Iris pigment epithelial cell (primary cell): ENCODE measurements at places on chromosomes 3 and 15.
A peak's percentile ranks its signal among the peaks of the same experiment; 100 is the strongest.

- DNase-seq: no peak
Measured at GRCh38 chr3:114716126-114716525, 422.3 kb downstream of the TIGIT start.

GRCh38 chr3:112739252-112739965 is 98.5 kb upstream of the CCDC80 start:
- peak; percentile 11 for DNase-seq

GRCh38 chr3:126962756-126963155 is 20.2 kb upstream of the PLXNA1 start:
- DNase-seq: no peak

- DNase-seq: peak; percentile 71
Measured at GRCh38 chr15:40763801-40764628, at the start of gene GCHFR. Gene GCHFR (plus strand): TSS chr15:40764068. CDS start chr15:40764181, 113 bp downstream.

DNA sequence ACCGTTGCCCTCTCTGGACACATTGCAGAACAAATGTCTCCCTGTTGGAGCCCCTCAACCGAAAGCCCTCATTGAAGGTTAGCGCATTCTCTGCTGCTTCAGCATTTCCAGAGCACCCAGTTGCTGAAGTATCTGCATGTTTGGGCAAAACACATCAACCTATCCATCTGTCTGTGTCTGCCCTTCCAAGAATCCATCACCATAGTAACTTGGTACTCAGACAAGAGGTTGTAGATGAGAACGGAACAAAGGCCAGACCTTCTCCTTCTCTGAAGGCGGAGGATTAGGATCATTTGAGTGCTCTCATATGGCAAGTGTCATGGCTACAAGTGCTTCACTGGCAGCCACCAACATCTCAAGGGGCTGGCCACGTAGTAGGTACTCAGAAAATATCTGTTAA is 23.1 kb upstream of the RHO start:
- DNase-seq: no peak

DNA sequence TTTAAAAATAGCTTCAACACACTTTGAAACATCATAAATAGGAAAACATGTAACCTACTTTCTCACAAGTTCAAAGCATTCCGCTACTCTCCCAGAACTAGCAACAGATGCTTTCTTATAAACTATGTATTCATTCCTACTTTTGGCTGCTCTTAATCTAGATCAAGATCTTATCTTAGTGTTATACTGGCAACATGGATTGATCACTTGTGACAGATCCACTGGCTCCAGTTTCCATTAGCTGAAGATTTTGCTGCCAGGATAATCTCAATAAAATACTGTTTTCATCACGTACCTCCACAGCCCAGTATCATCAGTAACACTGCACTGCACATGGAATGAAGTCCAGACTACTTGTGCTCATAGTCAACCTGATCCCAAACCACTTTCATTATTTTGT is 491.7 kb upstream of the AGTR1 start:
- no peak for DNase-seq

DNA sequence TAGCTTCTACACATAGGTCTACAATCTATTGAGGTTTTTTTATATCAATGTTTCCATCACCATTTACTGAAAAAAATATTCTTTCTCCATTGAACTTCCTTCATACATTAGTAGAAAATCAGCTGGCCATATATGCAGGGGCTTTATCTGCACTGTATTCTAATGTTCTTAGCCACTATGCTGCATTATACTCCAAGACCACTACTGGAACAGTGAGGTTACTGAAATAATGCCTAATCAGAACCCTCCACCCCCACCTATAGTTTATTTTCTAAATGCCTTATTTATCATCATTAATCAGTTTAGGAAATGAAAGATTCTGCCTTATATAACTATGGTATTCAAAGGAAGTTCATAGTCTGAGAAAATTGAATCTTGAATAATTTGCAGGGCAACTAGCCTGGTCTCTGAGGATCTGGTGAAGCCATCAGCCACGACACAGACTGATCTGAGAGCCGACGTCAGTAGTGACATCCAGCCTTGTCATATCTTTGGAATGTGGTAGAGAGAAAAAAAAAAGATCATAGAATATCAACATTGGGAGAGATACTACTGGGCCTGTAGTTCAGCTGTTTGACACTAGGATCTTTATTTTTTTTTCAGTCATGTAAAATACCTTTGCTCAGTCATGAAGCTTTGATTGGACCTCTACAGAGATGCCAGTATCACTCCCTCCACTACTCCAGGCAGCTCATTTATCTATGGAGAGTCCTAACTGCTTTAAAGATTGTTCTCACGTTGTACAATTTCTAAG is 66.6 kb downstream of the P3H2 start:
- DNase-seq: peak; percentile 85

DNA sequence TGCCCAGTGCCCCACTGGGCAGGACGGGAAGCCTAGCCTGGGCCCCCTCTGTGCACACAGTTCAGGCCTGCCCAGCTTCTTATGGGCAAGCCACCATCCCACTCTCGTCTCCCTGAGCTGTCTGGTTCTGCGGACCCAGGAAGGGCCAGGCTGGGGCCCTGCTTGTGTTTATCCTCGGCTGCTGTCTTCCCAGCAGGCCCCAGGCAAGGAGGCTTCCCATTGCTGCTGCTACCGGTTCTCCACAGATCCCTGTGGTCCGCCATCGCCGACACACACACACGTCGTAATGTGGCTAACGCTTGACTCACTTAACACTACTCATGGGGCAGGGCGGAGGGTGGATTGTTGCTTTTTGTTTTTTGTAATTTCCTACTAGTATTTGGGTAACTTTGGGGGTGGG is 52.4 kb upstream of the SLC6A1 start:
- no peak for DNase-seq

GRCh38 chr3:7546253-7546652 is 685.3 kb downstream of the GRM7 start:
- no peak for DNase-seq

- peak; percentile 1 for DNase-seq
Measured at GRCh38 chr3:21779909-21780308, 28.9 kb upstream of the ZNF385D start.

GRCh38 chr15:66746231-66746605 is 44.2 kb downstream of the SMAD6 start:
- no peak for DNase-seq

- DNase-seq: no peak
Measured at GRCh38 chr15:28272587-28272986, 49.4 kb downstream of the HERC2 start.

DNA sequence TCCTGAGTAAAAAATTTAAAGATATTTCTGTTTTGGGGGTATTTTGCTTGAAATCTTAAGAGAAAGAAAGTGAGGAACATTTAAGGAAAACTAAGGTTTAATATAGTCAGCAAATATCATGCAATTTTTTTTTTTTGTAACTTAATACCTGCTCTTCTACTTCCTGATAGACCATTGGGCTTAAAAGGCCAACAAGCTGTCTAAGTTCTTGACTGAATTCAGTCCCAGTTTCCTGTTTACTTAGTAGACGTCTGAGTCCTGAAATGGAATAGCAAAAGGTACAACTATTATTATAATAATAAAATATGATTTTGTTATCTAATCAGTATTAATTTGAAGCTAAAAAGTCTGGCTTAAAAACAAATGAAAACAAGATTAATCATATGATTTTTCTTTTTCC is 37.9 kb downstream of the IQCB1 start:
- peak; percentile 28 for DNase-seq

DNA sequence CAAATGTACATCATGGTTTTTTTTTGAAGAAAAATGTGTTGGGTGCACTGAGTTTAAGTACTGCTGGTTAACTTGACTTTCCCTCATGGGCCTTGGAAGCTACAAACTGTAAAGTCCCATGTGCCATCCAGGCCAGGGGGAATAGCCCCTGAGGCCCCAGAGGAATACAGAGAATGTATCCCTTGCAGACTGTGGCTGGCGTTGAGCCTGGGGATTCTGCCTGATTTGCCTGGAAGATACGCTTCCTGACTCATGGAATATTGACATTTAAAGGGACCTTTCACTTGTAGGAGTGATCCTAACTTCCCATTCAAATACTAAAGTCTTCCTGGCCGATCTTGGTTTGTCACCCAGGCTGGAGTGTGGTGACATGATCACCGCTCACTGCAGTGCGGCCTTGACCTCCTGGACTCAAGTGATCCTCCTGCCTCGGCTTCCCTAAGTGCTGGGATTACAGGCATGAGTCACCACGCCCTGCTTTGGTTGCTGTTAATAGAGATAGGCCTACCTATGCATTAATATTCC is 42.0 kb downstream of the ADAMTSL3 start:
- no peak for DNase-seq

DNA sequence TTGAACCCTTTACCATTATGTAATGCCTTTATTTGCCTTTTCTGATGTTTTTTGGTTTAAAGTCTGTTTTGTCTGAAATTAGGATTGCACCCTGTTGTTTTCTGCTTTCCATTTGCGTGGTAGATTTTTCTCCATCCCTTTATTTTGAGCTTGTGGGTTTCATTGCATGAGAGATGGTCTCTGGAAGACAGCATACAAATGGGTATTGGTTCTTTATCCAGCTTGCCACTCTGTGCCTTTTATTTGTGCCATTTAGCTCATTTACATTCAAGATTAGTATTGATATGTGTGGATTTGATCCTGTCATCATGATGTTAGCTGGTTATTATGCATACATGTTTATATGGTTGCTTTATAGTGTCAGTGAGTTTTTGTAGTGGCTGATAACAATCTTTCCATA is 318.7 kb upstream of the PPP2R3A start:
- no peak for DNase-seq

DNA sequence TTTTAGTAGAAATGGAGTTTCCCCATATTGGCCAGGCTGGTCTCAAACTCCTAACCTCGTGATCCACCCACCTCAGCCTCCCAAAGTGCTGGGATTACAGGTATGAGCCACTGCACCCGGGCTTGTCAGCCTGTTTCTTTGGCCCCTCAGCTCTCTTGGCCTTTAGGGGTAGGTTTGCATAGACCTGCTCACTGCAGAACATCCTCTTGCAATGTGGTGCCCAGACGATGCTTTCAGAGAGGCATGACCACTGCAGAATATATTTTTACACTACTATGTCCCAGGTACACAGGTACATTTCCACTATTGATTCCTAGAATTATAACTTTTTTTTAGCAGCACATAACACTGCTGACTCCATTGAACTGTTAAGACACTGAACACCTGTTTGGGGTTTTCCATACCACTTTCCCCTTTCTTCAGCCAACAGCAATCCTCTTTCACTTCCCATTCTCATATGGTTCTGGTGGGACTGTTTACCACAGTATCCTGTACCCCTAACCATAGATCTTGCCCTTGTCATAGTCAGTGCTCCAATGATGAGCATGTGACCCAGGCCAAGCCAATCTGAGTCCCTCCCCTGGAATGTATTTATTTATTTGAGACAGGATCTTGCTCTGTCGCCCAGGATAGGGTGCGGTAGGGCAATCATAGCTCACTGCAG is 21.1 kb downstream of the CCDC32 start:
- DNase-seq: no peak

- no peak for DNase-seq
Measured at GRCh38 chr3:136606990-136607389, 145.2 kb downstream of the STAG1 start.

- no peak for DNase-seq
Measured at GRCh38 chr3:139289860-139290524, 53.8 kb upstream of the MRPS22 start.

- no peak for DNase-seq
Measured at GRCh38 chr3:65497846-65498245, 540.9 kb downstream of the MAGI1 start.

- no peak for DNase-seq
Measured at GRCh38 chr3:36697229-36698001, 66.9 kb downstream of the DCLK3 start.

DNA sequence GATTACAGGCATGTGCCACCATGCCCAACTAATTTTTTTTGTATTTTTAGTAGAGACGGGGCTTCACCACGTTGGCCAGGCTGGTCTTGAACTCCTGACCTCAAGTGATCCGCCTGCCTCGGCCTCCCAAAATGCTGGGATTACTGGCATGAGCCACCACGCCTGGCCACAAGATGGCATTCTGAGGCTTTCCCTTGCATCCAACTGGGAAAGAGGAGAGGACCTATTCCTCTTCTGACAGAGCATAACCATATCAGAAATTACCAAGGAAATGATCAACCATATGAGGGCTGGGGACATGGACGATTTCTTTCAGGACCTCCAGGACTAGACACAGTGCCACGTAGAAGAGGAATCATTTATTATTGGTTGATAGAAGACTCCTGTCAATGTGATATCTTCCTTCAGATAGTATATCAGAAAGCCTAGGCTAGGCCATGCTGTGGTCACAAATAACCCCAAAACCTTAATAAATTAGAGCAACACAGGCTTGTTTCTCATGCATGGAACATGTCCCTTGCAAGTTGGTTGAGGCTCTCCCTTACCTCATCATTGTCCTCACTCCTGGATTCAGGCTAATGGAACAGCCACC is 372.3 kb upstream of the IL12A start:
- peak; percentile 62 for DNase-seq

DNA sequence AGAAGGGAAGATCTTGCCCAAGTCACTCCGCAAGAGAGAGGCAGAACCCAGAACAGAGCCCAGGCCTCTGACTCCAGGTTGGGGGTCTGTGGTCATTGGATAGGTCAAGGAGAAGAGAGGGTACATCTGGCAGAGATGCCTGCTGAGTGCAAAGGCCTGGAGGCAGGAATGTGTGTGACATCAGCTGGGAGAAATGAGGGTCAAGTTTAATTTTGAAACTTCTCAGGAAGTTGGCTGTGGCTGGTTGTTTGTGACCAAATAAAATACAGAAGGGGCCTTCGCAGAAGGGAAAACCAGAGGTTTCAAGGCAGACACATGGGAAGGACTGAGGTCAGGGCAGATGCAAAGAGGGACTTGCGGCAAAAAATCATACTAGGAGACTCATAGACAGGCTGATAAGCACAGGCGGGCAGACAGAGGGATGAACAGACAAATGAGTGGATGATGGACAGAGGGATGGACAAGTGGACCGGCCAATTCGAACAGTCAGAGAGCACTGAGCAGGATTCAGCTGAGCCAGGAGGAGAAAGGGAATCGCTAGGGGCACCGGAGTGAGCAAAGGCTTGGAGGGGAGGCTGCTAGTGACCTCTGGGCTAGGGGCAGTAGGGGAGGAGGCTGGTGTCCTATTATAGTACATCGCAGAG is 28.8 kb upstream of the CACNA2D2 start:
- no peak for DNase-seq

GRCh38 chr15:32706704-32707103 is 11.1 kb upstream of the GREM1 start:
- DNase-seq: peak; percentile 67

DNA sequence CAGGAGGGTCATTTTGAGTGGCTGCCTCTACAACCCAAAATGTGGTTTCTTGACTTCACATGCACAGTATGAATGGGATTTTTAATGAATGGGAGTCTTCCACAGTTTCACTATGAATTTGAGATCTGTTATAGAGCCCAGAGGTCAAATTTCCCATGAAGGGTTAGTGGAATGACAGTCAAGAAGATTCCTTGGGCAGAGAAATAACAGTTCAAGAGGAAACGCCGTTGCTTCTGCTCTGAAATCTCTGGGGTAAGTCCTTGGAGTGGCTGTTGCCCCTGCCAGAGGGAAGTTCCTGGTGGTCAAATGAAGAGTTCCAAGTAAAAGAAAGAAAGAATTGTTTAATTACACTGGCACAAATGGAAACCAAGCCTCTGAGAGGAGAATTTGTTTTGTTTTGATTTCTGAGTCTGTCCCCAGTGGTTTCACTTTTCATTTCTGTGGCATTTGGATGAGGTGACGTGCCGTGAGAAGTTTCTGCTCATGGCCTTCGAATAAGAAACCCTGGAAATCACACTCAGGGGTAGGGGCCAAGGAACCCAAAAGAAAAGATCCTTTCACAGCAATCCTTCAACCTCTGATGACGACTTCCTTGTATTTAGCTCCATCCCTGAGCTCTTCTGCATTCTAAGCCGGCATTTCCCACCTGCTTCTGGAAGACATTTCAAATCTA is 77.5 kb upstream of the IL12A start:
- DNase-seq: no peak

GRCh38 chr3:156603379-156604017 is 48.6 kb upstream of the SSR3 start:
- no peak for DNase-seq
